ENCODE measurements at places on chromosomes 3 and 15.

GRCh38 chr3:4710191-4710590 lies 217.0 kb downstream of the ITPR1 start:
- no peak for DNase-seq

DNA sequence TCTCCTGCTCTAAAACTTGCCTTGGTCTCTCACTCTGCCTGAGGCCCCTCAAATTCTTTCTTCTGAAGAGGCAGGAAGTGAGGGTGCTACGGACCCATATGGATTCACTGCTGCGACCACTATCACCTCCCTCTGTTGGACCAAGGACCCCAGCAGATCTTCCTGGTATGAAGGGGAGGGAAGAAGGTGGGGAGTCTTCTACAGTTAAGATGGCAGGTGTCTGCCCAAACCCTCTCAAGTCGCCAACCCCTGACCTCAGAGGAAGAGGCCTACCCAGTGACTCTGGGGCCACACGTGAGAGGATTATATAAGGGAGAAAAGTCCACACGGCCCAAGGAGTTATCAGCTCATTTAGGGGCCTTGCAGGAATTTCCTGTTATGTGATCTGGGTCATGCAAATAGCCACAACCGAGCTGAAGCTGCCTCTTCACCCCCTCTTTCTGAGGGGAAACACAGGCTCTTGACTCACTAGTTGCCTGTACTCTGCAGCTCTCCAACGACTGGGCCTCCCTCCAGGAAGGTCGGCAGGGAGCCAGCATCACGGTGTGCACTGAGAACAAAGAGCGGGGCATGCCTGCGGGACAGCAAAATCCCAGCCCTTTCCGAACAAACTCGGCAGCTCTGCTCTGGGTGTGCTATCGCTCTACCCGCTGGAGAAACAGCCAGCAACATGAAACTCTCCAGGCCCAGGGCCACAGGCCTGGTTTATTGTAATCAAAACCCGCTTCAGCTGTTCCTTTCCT lies 116.0 kb downstream of the XXYLT1 start:
- peak; percentile 87 for DNase-seq

- DNase-seq: no peak
Observed at GRCh38 chr3:60551455-60552209, 699.6 kb downstream of the FHIT start.

DNA sequence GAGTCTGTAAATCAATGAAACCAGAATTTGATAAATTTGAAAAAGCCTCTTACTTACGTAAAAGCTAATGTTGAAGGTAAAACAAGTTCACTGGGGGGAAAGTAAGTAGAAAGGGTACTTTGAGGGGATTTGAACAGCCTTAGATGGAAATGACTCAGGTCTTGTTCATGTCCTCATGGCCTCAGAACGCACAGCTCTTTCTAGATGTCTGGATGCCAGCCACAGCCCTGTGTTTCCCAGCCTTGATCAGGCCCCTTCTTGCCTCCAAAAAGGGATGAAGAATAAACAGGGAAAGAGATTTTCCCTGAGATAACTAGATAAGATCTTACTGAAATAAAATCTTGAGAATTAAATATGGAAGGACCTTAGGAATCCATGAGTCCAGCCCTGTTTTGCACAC lies 237.1 kb upstream of the GOLGA6L4 start:
- DNase-seq: no peak

GRCh38 chr15:31554261-31554660 lies 227.6 kb downstream of the KLF13 start:
- no peak for DNase-seq

GRCh38 chr3:54600441-54601204 lies 327.2 kb downstream of the LRTM1 start:
- DNase-seq: no peak

- DNase-seq: no peak
Observed at GRCh38 chr3:12815719-12816118, 19.2 kb downstream of the CAND2 start.

- no peak for DNase-seq
Observed at GRCh38 chr3:120659285-120659684, 22.8 kb downstream of the HGD start.

GRCh38 chr3:19226479-19226878 lies 78.2 kb downstream of the KCNH8 start:
- DNase-seq: no peak

DNA sequence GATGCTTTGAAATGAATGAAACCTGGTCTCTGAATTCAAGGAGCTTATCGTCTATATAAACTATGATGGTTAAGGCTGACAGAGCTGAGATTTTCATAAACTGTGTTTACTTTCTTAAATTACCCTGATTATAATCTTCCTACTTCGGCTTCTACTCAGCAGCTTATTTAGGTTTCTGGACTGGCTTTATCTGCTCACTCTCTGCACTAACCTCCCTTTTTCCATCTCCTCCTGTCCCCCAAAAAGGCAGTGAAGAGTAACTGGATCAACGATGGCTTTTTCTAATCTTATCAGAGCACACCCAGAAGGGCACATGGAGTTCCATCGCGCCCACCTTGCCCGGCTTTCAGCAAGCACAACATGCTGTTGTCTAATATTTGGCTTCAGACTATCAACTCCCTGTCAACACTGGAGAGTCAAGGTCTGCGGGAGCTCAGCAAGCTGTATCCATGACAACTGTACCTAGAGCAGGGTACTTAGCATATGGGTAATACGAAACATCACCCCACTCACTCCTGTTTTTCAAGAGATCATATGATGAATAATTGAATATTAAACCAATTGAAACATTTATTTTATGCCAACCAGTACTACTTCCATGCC lies 417.3 kb downstream of the GABRB3 start:
- no peak for DNase-seq

DNA sequence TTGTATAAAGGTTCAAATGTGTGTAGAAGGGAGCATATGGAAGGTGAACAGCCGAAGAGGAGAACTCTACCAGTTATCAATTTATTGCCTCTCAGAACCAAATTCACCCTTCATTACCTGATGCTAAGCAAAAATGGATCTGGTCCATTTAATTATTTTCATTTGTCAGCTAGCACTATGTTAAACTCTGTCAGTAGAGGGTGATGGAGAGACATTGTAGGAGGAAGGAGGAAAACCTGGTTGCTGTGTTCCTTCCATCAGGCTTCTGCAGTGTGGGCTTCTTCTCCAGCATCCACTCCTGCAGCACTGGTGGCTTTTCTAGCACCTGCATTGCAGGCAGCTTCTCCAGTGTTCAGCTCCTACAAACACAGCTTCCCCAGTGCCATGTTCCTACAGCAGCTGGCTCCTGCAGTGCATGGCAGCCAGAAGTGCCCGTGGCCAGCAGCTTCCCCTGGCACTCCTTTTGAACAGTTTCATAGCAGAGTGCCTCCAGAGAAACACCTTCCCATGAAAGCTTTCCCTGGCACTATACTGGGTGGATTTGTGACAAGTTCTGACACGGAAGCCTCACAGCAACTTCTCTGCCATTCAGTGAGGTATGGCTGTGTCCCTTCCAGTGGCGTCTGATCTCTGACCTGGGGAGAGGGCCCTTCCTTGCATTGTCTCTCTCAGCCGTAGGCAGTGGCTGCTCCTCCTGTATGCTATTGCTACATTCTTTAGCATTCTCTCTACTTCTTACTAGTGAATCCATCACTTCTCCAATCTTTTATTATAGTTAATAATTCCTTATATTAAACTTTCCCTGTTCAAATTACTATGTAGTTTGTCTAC lies 14.6 kb upstream of the IL17RD start:
- DNase-seq: no peak

DNA sequence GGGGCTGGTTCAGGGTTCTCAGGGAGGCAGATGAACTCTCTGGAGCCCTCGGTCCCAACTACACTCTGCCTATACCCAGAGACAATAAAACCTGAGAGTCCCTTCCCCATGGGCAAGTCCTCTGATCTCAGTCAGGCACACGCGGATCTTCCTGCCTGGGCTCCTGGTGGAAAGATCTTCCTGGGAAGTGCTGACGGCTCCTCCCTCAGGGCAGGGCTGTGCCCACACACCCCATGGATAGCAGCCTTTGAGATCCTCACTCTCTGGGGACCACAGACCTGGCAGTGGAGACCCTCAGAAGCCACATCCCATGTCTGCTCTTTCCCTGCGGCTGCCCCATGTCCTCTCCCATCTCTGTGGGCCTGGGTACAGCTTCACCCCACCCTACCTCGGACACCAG lies 10.4 kb downstream of the SH2D7 start:
- DNase-seq: peak; percentile 28

- DNase-seq: peak; percentile 33
Observed at GRCh38 chr15:50675535-50676144, 11.0 kb downstream of the TRPM7 start.

DNA sequence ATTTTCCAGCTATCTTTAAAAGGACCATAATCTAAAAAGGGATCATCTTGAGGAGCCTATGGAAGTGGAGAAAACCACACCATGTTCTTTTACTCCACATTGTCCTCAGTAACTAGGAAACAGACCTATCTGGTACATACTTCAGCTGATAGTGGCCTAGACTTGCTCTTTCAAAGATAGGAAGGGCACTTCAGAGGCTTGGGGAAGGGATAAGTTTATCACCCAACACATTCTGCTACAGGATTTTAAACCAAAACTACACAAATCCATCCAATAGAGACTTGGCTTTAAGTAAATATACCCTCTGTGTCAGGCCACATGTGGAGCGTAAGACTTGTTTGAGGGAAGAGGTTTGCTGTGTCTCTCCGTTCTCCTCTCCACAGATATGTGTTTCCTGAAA lies 35.4 kb downstream of the CP start:
- no peak for DNase-seq

DNA sequence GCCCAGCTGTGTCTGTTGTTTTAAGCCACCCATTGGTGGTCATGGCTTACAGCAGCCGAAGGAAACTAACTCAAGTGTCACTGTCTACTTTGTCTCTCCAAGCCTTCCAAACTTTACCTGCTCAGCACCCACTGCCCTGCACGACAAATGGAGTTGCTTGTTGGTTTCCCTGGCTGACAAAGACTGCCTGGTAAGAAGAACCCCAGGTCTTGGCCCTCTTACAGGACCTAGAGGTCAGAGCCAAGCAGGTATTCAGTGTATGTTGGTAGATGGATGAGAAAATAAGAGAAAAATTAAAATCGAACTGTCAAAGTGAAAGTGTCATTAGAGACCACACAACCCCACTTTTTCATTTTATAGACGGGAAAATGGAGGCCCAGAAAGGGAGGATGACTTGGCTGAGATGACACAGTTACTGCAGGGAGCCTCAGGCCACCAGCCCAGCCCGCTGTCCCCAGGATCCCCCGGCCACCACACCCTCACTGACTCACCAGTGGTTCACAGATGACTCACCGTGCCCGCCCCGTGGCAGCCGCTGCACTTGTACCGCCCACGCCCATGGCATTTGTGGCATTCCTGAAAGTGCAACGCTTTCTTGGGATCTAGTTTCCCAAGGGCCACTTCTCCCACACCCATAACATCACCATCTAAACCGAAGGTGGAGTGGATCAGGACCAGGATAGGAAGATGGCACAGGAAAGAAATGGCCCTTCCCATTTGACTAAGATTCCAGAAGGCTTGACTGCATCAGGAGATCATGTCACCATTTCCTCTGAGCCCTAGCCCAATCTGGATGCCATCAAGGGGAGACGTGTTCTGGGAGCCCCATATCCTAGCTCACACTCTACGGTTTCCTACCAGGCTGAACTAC lies 15.2 kb downstream of the SSUH2 start:
- DNase-seq: peak; percentile 76

DNA sequence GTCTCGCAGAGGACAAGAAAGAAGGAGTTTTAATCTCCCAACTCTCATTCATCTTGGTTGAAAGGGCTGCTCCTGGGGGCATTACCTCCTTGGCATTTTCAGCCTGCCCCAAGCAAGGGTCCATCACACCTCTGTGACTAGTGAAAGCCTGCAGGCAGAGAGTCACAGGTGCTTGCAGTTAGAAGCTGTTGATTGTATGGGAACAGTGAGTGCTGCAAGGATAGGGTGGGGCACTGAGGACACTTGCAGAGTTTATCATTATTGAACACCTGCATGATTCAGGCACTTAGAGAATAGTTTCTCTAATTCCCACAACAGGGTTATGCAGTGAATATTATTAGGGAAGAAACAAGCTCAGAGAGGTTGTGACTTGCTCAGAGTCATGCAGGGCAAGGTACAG lies 41.7 kb upstream of the IGF2BP2 start:
- DNase-seq: no peak

Measured in SJCRH30 (cell line).